Motor neuron (in vitro differentiated cells): ENCODE measurements at places on chromosomes 12 and 14. TPM values are rescaled to one million over a fixed set of nuclear protein-coding genes. Genes with fewer than 3 reads are reported as not detected.

- ATAC-seq, result no peak
Measured at GRCh38 chr12:81141217-81141616, 63.3 kb downstream of the ACSS3 start.

GRCh38 chr12:10661338-10661737 is 12.5 kb downstream of the STYK1 start:
- no peak for ATAC-seq

Gene TSPAN19
- total RNA-seq, result 3.1 and 3.7 TPM in 2 replicates

Gene SYNE3
- 4.6 and 6.8 TPM in 2 replicates for total RNA-seq

DNA sequence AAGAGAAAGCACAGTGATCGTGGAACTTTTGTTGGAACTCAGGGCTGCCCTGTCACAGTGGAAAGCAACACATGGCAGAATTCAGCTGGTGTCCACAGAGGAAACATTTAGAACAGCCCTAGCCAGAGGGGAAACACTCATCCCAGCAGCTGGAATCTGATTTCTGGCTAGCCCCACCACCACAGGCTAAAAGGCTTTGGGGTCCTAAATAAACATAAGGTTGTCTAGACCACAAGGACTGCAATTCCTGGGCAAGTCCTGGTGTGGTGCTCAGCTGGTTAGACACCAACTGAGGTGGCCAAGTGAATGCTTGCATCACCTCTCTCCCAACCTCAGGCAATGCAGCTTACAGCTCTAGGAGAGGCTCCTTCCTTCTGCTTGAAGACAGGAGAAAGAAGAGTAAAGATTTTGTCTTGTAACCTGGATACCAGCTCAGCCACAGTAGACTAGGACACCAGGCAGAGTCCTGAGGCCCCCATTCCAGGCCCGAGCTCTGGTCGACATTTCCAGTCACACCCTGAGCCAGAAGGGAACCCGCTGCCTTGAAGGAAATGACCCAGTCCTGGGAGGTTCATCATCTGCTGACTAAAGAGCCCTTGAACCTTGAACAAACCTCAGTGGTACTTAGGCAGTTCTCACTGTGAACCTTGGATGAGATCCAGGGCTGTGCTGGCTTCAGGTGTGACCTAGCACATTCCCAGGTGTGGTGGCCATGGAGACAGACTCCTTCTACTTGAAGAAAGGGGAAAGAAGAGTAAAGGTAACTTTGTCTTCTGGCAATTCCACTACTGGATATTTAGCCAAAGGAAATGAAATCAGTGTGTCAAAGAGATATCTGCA is 85.4 kb upstream of the PLXNC1 start:
- ATAC-seq, result no peak

DNA sequence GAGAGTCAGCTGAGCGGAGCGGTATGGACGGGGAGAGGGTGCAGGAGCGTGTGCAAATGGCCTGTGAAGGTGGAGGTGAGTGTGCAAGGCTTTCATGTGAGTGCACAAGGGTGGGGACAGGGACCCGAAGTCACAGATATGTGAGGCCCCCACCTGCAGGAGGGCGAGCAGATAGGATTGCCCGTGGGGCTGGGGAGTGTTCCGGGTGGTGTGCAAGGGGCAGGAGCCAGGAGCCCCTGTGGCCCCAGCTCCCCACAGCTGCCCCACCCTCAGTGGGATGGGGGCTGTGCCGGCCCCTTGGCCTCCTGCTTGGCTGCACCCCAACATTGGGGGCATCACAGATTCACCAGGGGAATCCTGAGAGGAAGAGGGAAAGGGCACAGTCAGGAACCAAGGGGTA is 5.5 kb upstream of the ZNF384 start:
- ATAC-seq, result no peak

- ATAC-seq, result no peak
Measured at GRCh38 chr14:80787876-80788275, 153.7 kb downstream of the CEP128 start.

Gene RASSF8
- total RNA-seq, result 17.3 and 18.7 TPM in 2 replicates

DNA sequence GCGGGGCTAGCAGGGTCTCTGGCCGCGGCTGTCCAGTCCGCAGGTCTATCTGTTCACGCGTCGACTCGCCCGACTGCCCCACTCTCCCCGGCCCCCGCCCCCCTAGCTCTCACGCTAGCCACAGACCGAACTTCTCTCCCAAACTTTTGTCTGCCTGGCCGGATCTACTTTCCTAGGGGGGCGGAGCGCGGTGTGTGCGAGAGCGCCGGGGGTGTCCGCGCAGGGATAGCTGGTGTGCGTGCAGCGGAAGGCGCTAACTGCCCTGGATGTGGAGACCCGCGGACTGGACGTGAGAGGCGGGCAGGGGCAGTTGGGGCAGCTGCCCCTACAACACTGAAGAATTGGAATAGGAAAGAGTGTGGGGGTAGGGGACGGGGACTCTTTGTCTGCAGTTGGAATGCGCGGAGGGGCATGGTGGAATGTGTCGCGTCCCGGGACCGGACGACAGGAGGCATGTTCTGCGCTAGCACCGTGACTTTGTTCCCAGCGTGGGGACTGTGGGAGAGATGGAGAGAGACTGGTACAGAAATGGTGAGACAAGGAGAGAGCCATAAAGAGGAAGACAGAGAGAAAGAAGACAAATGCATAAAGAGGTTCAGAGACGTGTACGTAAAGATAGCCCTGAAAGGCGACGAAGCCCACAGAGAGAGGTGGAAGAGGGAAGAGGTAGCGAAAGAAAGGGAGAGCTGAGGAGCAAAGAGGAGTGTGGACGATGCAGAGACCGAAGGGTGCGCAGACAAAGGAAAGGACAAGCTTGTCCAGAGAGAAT is at the start of gene AJUBA:
AJUBA (minus strand) TSS at position 75 of the 769 bp plus-strand sequence. CDS start 285 bp downstream, outside the sequence.
- ATAC-seq, result peak; percentile 50

- no peak for ATAC-seq
Measured at GRCh38 chr14:105841022-105842009, 314.9 kb downstream of the TMEM121 start.

- ATAC-seq, result no peak
Measured at GRCh38 chr14:98169170-98169587, 1102.8 kb downstream of the BCL11B start.

DNA sequence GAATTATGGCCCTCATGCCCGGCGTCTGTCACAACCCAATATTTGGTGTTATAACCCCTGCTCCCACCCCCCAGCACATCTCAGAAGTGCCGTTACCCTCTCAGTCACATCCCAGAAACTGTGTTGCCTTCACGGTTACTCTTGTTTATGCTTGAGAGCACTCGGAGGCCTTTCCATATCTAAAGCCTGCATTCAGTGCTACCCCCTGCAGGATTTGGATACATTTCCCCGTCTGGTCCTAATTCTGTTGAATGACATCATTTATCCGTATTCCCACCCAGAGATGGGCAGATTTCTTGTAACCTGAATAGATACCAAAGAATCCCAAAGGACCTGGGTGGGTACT is 19.1 kb upstream of the FOS start:
- peak; percentile 6 for ATAC-seq

DNA sequence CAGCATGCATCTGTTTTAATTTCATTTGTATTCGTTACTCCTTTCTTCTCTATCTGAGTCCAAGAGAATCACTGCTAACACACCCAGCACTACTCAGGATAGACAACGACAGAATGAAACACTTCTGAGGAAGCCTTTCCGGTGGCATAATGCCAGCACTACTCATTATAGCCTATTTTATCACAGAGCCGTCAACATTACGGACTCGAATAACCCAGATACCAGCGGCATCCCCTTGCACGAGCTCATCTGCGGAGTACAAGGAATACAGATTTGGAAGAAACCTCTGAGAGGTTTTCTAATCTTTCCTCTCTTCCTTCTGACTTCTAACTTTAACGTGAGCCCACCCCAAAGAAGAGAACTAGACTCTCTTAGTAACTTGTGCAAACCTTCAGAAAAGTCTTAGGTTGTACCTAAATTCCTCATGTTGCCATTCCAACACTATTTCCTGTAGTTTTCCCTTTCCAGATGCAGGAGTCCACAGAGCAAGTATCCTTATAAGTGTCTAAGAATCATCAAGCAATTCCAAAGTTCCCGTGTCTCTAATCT is 248.1 kb downstream of the APAF1 start:
- no peak for ATAC-seq

Gene RNFT2
- 36.5 and 36.8 TPM in 2 replicates for total RNA-seq
